ENCODE measurements at places on chromosomes 1 and 21. TPM values are rescaled to one million over a fixed set of nuclear protein-coding genes. Genes with fewer than 3 reads are reported as not detected.

HTR6 gene
- 0.07 TPM for total RNA-seq

DOP1B gene
- 17.4 TPM for total RNA-seq

CFHR1 gene
- 1.6 TPM for total RNA-seq

LIN28A gene
- total RNA-seq, result not detected

RGS13 gene
- not detected for total RNA-seq

IFI44L gene
- total RNA-seq, result 3.8 TPM

PPIAL4G gene
- not detected for total RNA-seq
